ENCODE measurements at places on chromosomes 1 and 21. TPM values are rescaled to one million over a fixed set of nuclear protein-coding genes. Genes with fewer than 3 reads are reported as not detected.

Gene NHLH1
- 0.47 TPM for total RNA-seq

Gene CPTP
- total RNA-seq = 18.5 TPM

Gene ANKRD34A
- 2.4 TPM for total RNA-seq

Gene SPATA17
- total RNA-seq = not detected

Gene C21orf91
- 57.9 TPM for total RNA-seq

Gene ACP6
- 19.4 TPM for total RNA-seq

Gene ZNF670
- total RNA-seq = 0.84 TPM

Gene FNDC5
- not detected for total RNA-seq

Gene CD34
- not detected for total RNA-seq

Gene REN
- not detected for total RNA-seq

Gene C1orf53
- 0.97 TPM for total RNA-seq

Gene SYDE2
- 1.9 TPM for total RNA-seq

Gene UBE2U
- total RNA-seq = not detected

Gene SPAG17
- not detected for total RNA-seq
